ENCODE measurements at places on chromosomes 4 and X. TPM values are rescaled to one million over a fixed set of nuclear protein-coding genes. Genes with fewer than 3 reads are reported as not detected.

MAGIX gene
- 1.7 TPM for total RNA-seq

PASD1 gene
- total RNA-seq: not detected

HPGDS gene
- not detected for total RNA-seq

PCSK1N gene
- not detected for total RNA-seq

STK26 gene
- 28.6 TPM for total RNA-seq

ZNF827 gene
- total RNA-seq: 42.9 TPM

DNA sequence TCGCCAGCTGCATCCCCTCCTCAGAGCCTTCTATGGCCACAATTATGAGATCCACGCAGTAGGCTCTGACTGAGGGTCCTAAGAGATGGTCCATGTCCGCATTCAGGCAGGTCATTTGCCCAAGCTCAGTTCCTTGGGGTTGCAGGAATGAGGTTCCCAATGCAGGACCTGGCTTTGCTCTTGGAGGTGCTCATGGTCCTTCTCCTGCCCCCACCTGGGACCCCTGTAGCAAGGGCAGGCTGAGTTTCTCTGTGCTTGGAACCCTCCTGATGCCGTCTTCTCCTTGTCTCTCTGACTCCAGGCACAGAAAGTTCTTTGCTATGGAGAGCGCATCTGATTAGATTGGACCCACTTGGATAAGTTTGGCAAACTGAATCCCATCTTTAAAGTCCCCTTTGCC is 16.5 kb upstream of the SHOX start:
- DNase-seq: no peak

GRCh38 chr4:43132010-43132582 is 239.6 kb downstream of the GRXCR1 start:
- DNase-seq: peak; percentile 65

GRCh38 chr4:140335076-140335475 is 38.4 kb upstream of the SCOC start:
- DNase-seq: no peak

DNA sequence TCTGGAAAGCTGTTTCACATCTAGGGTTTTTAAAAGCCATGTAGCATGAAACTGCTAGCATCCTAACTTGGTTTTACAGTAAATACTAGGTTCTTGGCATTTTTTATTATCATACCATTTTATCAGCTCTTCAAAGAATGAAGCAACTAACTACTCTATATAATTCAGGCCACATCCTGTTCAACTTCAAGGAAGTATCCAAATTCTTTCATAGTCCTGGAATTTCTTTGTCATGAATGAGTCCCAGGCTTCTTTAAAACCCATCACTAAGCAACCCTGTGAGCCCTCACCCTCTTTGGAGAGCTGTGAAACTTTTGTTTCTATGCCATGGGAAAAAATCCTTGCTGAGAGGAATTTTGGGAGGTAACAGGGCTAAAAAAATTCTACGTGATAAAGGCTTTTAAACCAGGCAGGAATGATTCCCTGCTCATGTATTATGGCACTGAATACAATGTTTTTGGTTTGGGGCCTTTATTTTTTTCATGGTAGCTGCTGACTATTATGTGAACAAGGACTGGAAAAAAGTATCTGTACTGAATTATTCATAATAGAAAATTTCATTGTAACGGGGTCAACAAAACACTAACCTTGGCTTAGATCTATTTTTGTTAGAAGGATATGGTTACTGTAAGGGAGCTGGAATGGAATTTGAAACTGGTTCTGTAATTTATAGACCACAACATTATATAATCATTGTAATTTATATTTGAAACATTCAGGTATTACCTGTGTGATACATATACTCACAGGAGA is 164.9 kb downstream of the DCTD start:
- DNase-seq: no peak

GRCh38 chr4:36273276-36273675 is 8.1 kb upstream of the DTHD1 start:
- DNase-seq: no peak

DNA sequence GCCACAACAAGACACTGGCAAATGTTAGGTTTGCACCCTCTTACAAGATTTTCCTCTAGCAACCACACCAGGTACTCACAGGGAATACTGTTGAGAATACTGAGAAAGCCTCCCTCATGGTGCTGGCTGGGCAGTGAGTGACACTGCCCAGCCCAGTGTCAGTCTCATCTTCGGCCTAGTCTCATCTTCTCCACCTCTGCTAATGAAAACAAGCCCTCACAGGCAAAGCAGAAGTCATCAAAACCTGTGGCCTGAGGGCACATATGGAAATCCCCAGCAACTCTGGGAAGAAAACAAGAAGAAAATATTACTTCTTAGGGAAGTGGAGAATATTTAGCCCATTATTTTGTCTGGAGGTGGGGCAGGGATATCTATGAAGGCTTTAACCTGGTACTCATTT is 7.9 kb upstream of the ADAM29 start:
- no peak for DNase-seq

GRCh38 chr4:146654687-146655520 is 16.2 kb downstream of the POU4F2 start:
- DNase-seq: no peak

DNA sequence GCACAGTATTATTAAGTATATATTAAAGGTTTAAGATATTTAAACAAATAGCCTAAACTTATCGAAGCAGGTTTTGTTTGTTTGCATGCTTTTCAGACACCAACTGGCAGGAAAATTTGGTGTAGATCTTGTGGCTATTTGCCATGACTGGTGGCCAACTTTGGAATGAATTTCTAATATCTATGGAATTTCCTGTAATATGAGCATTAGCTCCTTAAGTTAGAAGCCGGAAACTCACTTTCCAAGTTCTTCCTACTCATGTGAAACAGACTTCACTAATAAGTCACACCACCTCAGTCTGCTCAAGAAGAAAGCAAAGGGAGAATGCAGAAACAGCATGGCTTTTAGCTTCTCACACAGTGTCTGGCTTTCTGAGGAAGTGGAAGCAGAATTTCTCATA is 563.9 kb downstream of the GRXCR1 start:
- no peak for DNase-seq

- DNase-seq: no peak
Observed at GRCh38 chrX:111857534-111858060, 18.4 kb upstream of the TRPC5OS start.

- no peak for DNase-seq
Observed at GRCh38 chrX:130769835-130770234, 133.2 kb downstream of the ENOX2 start.

- no peak for DNase-seq
Observed at GRCh38 chr4:159069922-159070321, 33.0 kb upstream of the RAPGEF2 start.

GRCh38 chrX:10828640-10829039 is 208.3 kb upstream of the MID1 start:
- no peak for DNase-seq

- DNase-seq: no peak
Observed at GRCh38 chr4:90542216-90542615, 415.0 kb downstream of the CCSER1 start.

GRCh38 chrX:134774190-134775048 is 116.1 kb upstream of the PLAC1 start:
- DNase-seq: no peak

DNA sequence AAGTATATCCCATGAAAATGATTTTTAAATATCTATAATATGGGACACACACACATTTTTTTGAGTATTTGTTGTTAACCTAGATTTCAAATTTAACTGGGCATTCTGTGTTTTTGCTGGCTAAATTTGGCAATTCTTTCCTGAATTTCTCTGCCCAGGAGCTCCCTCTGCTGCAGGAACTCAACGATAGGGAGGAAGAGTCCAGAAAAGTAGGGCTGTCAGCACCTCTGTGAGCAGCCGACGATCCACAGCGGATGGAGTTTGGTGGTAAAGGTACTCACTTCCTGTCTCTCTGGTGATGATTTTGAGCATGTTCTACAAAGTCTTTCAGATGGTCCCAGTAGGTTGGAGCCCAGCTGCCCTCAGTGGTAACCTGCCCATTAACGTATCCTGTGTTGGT is 23.1 kb upstream of the TMEM184C start:
- DNase-seq: no peak

GRCh38 chr4:137946453-137947174 is 295.5 kb downstream of the SLC7A11 start:
- DNase-seq: no peak

GRCh38 chr4:105878668-105879067 is 16.6 kb upstream of the NPNT start:
- DNase-seq: no peak

- DNase-seq: no peak
Observed at GRCh38 chrX:23980011-23980441, 47.0 kb downstream of the KLHL15 start.

GRCh38 chrX:111168314-111168713 is 72.3 kb downstream of the PAK3 start:
- no peak for DNase-seq

DNA sequence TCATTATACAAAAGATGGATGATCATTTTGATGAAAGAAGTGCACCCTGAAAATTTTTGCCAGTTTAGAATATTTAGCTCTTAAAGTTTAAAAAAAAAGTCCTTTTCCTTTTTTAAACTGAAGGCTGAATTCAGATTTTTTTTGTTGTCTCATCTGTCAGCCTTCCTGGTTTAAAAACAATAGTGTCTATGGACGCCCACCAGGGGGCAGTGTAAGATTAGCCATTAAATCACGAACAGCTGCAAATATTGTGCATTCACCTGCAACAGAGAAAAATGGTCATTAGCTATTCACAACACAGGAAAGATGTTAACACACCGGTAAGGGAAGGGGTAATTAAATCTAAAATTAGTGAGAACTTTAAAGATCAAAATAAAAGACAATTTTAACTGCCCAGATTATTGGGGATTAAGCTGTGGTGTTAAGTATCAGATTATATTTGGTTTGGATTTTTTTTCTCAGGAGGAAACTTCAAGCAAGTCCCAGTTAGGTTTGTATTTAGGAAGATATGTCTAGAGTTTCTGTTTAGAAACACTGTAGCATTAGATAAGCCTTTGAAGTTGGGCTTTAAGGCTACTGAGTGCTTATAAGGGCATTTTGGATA is 4.4 kb upstream of the CXorf38 start:
- peak; percentile 73 for DNase-seq

- DNase-seq: no peak
Observed at GRCh38 chrX:105822138-105823091, at the start of gene NRK. Gene NRK (plus strand): TSS chrX:105822539. CDS start chrX:105822846, 307 bp downstream.

DNA sequence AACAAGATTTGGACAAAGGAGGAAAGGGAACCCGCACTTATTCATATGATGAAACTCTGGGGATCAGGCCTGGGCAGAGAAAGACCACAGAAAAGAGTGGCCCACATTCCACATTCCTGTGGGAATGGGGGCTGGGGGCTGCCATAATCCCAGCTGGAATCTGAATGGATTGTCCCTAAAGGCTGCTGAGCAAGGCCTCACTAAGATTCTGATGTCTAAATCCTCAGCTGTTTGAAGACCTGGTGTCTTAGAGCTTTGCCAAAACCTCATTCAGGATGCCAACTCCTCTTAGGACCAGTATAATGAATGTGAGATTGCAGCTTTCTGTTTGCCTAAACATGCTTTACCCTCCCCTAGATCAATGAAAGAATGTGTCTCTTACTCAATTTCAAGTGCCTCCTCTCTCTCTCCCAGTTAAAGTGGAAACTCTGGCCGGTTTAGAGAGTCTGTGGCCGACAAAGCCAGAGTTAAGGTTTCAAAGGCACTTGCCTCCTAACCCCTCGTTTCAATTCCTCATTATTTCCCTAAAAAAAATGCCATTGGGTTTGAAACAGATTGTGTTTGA is 33.3 kb upstream of the GPC4 start:
- DNase-seq: no peak
